ENCODE measurements at places on chromosomes 2 and 18. TPM values are rescaled to one million over a fixed set of nuclear protein-coding genes. Genes with fewer than 3 reads are reported as not detected.

DNA sequence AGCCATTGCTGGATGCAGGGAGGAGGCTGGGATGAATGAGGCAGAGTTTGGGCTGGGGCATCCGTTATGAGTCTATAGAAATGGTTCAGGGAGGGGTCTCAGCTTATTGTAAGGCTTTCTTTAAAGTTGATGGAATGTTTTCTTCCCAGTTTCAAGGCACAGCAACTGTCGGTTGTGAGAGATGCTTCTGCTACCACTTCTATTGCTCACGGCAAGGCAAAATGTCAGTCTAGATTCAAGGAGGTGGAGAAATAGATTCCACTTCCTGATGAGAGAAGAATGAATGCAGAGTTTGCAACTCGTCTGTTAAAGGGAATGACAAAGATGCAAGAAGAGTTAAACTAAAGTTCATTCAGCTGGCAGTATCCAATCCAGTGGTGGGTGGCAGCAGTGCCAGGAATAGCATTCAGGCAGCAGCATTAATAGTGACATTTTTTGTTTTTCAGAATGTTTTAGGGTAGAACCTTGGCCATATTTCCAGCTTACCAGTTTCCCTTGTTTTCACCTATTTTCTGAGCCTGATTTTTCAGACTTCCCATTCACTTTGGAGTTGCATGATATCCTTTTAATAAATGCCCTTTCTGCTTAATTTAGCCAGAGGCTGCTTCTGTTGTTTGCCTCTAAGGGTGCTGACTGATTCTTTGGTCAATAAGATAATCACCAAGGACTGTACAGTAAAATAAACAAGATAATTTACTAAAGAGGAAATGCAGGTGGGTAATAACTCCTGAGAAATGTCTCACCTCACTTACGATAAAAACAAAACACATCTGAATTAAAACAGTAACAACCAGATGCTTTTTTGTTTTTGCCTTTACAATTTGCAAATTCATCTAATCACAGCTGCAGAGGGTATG lies 138.4 kb downstream of the RPIA start:
- no peak for DNase-seq

DNA sequence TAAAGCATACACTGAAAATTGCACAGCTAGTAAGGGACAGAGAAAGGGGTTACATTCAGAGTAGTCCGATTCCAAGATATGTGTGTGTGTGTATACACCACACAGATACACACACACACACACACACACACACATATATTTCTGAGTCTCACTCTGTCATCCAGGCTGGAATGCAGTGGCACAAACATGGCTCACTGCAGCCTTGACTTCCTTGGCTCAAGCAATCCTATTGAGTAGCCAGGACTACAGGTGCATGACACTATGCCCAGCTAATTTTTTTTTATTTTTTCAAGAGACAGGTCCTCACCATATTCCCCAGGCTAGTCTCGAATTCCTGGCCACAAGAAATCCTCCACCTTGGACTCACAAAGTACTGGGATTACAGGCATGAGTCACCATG lies 68.1 kb upstream of the ITPRID2 start:
- DNase-seq: no peak

GRCh38 chr18:36708366-36708765 lies 120.4 kb downstream of the TPGS2 start:
- DNase-seq: no peak

- DNase-seq: peak; percentile 86
These were observed 289.7 kb downstream of the DYSF start for GRCh38 chr2:71742953-71743601.

GRCh38 chr2:112542984-112543661 lies 858 bp downstream of the POLR1B start:
- DNase-seq: no peak

CXCR1 gene
- total RNA-seq: not detected

DNA sequence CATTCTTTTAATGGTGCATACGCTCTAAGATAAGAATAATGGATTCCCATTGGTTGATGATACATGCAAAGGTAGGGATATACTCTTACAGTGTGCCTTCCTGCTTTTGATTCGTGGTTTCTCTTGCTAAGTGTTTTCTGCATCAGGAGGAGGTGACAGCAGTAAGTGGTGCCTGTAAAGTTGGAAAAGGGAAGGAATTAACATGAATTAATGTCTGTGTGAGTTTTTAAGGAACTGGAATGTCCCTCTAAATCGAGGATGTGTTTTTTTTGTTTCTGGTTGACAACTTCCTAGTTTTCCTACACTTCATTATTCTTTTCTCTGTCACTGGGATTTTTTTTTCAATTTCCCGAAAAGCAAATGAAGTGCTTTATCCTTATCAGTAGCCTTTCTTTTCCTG lies 54.4 kb downstream of the CRIM1 start:
- DNase-seq: no peak

UGT1A8 gene
- not detected for total RNA-seq

CDK15 gene
- total RNA-seq: not detected

DNA sequence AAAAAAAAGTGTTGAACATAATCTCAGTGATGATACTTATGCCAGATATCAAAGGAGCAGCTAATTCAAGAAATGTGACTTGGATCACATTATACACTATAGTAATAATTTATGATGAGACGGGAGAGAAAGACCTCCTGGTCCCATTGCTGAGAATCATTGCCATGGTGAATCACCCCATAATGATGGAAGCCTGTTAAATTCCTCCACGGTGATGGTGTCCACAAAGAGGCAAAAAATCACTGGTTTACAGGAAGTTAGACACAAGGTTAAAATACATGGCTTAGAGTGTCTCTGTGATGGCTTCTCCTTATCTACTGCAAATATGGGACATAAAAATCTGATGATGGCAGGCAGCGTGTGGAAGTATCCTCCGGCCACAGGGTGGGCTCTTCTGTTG lies 210.0 kb downstream of the CDH2 start:
- no peak for DNase-seq

C2orf92 gene
- 4.5 TPM for total RNA-seq

- DNase-seq: no peak
These were observed 61.9 kb upstream of the ALPP start for GRCh38 chr2:232316461-232317330.

UGT1A3 gene
- not detected for total RNA-seq

XDH gene
- total RNA-seq: not detected

DNA sequence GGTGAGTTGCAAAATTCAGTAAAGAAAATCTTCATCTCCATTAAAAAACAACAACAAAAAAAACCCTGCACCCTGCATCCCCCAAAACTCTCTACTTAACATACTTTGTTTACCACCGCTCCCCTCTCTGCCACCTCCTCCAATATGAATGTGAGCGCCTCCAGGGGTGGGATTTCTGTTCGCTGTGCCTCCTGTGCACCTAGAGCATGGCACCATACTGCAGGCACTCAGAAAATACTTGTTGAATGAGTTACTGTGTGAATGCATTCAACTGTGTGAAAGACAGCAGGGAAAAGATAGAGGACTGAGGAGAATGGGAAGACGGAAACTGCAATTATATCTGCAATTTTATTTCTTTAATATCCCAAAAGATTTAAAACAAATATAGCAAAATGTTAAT lies 4.5 kb downstream of the CEBPZ start:
- DNase-seq: no peak

Data from K562 (cell line).